Stimulated activated CD4-positive, alpha-beta T cell treated with anti-CD3 and anti-CD28 coated beads, TNF-alpha, amount 100 ng/mL, for 1 hour (primary cell): ENCODE measurements at places on chromosomes 2 and 18.

GRCh38 chr18:76903386-76903785 is 81.0 kb downstream of the ZNF236 start:
- no peak for DNase-seq

DNA sequence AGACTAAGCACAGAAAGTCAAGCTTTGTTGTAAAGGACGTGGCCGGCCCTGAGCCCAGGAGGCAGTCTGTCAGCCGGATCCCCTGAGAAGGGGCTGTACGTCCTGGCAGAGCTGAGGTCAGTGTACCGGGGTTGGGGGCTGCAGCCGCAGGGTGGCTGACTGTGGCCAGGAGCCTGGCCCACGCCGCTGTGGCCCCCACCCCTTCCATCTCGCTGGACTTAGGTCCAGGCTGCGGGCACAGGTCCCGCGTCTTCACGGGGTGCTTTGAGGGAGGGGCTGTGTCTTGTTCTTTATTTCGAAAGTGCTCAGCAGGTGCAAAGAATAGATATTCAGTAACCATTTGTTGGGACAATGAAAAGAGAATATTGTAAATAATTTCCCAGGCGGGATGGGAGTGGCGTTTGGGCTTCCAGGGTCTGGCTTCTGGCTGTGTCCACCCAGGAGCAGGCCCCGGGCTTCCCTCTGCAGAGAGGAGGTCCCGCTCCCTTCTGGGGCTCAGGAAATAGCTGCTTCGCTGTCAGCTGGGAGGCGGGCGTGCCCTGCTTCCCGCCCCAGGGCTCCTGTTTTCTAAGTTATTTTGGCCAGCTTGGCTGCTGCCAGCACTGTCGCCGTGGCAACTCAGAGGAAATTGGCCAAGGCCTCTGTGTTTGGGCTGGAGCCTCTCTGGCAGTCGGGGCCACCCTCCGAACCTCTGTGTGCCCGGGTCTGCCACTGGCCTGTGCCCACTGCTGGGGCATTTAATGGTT is 7.4 kb downstream of the NFATC1 start:
- no peak for DNase-seq

- DNase-seq, result no peak
Measured at GRCh38 chr2:207955456-207955855, 69.9 kb downstream of the PLEKHM3 start.

DNA sequence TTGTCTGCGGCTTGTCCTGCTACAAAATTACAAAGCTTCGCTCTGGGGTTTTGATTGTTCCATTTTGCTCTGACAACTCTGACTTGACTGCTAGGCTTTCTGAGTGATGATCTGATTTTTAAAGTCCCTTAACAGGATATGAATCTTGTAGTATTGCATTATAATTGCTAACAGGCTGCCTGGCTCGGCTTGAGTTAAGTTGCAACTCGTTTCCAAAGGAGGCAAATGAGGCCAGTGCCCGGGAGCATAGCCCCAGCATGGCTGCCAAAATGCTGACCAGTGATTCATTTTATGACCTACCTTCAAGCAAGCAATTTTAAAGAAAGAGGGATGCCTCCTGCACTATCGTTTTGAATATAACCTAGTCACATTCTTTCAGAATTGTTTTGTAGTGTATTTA is 135.4 kb downstream of the COL6A3 start:
- DNase-seq, result no peak

DNA sequence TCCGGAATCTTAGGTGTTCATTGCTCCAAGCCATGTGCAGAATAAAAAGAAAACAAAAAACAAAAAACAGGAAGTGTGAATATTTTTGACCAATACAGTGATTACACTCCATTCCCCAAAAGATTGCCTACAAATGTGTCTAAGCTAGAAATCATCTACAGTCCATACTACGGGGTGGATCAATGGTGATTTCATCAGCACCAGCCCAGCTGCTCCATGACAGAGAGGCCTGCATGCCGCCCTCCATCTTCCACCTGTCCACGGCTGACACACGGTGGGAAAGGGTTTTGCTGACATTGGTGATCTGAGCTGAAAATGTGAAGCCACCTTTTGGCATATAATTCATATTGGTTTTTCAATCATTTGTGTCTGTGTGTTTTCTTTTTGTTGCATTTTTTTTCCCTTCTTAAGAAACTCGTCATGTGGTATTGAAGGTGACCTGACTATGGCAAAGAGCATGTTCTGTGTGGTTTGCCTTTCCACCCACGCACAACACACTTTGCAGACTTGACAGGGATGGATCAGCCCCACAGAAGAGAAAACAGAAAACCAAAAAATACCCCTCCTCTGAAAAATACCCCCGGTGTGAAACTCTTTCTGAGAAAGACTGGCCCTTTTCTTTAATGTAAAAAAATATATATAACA is 533.1 kb downstream of the RNF144A start:
- no peak for DNase-seq

DNA sequence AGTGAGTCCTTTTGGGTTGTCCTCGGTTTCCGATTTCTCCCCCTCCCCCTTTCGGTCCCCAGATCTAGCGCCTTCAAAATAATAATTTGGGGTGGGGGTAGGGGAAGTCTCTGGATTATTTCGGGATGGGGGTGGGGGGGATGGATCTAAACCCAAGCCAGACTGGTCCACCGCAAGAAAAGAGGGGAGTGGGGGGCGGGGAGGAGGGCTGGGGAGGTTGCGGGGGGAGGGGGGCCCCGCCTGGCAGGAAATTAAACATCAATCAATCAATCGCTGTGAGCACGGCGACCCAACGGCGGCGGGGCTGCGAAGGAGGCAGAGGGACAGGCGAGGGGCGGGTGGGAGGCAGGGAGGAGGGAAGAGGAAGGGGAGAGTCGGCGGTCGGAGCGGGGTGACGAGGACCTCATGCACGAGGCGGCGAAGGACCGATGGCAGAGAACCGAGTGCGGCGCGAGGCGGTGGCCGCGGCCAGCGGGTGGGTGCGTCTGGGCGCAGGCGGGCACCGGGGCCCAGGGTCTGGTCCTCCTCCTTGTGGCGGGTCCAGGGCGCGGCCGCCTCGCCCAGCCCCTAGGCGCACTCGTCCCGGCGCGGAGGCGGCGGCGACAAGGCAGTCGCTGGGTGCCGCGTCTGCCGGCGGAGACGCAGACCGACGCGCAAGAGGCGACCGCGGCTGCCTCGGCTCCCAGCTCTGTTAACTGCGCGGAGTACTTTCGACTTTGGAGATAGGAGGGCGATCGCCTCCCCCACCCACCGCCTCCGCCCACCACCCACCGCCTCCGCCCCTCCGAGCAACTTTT is 468 bp upstream of the SATB2 start:
- no peak for DNase-seq

GRCh38 chr2:199465390-199465789 is 7.7 kb upstream of the SATB2 start:
- DNase-seq, result no peak

DNA sequence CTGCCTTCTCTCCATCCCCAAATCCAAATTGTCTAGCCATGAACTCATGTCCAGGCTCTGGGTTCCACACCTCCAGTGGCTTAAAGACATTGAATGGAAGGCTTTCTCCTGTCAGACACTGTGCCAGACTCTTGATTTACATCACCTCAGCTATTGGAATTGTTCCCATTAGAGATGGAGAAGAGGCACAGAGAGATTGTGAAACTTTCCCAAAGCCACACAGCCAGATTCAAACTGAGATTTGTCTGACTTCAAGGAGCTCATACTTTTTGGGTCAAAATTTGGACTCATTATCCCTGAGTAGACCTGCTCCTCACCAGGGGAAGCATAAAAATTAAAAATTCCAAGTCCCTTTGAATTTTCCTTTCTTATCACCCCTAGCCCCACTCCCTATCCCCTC is 18.9 kb upstream of the MYO3B start:
- DNase-seq, result no peak

GRCh38 chr2:71713581-71714580 is 260.5 kb downstream of the DYSF start:
- DNase-seq, result no peak

DNA sequence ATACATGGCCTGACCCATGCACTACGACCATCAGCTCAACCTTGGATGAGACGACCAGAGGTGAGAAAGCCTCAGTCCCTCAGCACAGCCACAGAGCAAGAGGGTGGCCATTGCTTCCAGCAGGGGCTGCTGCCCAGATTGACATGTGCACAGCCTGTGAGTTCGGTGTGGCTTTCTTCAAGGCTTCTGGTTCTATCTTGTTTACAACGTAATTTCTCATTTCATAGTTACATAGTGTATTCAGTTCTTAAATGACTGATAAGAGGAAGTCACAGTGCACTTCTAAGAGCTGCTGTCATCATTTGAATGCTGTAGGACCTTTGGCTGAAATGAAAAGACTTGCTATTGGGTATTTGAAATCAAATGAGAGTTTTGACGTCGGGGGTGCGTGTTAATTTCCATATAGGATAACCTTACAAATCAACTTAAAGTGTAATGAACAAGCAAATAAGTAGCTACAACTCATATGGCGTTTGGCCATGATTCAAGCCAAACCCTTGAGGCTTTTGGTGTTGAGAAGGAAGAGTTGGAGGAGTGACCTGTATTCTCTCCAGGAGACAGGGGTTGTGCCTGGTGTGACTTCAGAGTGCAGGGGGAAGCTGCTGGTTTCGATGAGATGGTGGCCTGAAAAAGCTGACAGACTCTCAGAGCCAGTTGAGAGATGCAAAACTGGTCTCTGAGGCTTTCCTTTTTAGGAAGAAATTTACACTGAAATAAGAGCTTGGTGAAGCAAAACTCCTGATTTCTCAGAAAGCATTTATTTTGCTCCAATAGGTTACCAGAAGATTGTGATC is 51.0 kb downstream of the TSHZ1 start:
- DNase-seq, result no peak

DNA sequence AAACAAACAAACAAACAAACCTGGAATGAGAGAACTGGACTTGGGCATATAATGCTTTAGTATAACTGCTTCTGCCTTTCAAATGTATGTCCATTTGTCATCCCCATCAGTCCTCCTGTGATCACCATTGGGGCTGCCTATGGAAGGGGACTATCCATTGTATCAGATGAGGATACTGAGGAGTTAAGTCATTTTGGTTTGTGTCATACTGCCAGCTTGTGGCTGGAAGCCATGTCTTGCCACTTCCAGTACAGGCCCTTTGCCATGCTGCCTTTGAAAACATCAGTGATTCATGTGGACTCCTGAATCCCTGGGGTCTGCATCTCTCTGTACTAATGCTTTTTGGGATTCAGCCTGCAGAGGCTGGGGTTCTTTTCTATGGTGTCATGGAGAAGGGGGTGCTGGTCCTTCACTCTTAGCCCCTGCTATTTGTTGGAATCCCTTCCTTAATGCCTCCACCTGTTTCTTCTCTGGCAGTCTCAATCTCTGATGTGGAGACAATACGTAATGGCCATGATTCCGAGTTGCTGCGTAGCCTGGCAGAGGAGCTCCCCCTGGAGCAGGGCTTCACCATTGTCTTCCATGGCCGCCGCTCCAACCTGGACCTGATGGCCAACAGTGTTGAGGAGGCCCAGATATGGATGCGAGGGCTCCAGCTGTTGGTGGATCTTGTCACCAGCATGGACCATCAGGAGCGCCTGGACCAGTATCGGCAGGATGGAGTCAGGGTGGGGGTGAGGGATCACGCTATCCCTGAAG is 10.6 kb downstream of the PLCD4 start:
- DNase-seq, result no peak

DNA sequence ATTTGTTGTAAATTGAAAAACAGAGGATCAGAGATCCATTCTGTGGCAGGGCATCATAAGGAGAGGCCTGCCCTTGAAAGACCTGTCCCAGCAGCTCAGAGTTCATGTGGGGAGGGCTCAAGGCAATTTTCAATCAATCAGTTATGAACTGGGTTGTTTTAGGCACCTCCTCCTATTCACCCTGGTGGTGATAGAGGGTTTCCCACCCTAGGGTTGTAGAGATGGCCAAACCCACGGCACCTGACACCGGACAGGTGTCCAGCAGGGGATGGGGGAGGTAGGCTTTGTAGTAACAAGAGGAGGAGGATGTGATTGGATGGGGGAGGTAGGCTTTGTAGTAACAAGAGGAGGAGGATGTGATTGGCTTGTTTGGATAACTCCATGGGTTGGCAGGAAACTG is 205.7 kb downstream of the SOCS6 start:
- DNase-seq, result no peak

DNA sequence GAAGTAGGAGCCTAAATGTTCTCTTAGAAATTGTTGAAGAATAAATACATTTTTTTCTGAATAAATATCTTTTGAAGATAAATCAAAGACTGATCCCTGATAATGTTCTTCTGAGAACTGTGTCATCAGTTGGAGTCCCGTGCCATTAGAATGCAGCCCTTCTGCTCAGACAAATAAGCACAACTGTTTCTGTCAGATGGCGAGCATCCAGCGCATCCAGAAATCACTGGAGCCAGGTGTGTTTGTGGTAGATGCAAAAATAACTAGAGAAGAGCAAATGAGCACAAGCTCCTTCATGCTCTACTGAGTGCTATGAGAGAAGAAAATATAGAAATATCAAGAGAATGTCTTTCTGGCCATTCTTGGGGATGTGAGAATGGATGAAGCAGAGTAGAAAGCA is 573.7 kb downstream of the THSD7B start:
- no peak for DNase-seq

GRCh38 chr2:173523497-173523896 is 168.8 kb downstream of the CDCA7 start:
- no peak for DNase-seq

- DNase-seq, result no peak
Measured at GRCh38 chr2:215371915-215372897, 60.3 kb downstream of the ATIC start.

DNA sequence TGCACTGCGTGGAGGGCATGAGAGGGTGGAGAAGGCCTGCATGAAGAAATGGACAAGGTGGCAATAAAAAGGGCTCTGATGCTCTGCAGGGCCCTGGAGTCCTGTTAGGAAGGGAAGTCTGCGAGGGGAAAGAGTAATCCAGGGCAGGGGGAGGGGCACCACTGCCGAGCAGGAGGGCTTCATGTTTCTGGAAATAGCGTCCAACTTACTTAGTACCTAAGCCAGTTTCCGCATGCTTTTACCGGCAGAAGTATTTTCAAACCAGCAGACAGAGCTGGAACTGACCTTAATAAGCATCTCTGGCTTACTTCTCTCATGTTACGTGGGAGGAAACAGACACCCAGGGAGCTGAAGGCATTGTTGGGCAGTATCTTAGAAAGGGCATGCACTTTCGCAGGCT is 156.7 kb downstream of the GALNT14 start:
- DNase-seq, result no peak

DNA sequence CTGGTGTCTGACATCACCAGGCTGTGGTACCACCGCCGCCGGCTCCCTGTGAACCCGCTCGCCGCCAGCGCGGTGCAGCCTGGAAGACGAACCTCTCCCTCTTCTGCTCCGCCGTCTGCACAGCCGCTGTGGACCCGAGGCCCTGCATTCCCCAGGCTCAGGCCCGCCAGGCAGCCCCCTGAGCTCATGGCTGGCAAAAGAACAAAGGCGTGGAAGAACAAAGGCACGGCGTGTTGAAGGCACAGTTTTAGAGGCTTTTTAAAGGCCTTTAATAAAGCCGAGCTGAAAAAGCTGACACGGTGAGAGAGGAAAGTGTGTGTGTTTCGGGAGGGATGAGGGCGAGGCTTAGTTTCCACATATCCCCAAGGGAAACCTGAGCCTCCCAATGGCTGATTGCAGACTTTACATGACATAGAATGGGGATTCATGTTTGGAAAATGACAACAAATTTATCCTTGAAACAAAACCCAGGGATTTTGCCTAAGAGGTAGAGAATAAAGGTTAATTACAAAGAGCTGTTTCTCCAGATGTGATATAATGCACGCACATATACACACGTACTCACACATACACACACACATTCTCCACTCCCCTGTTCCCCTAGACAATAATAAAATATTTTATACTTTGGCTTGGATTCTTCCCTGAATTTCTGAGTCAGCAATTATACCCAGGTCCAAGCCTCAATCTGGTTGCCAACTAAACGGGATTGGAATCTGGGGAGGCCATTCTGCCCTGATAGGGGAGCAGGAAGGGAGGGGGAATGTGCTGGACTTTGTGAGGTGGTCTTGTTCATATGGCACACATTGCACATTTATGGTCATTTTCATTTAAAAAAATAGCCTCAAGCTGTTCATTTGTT is 39.7 kb downstream of the RFX8 start:
- DNase-seq, result no peak
